SK-N-SH treated with all-trans-retinoic acid at 6 μM for 48 hours (cell line): ENCODE measurements at places on chromosomes 5 and 9.

DNA sequence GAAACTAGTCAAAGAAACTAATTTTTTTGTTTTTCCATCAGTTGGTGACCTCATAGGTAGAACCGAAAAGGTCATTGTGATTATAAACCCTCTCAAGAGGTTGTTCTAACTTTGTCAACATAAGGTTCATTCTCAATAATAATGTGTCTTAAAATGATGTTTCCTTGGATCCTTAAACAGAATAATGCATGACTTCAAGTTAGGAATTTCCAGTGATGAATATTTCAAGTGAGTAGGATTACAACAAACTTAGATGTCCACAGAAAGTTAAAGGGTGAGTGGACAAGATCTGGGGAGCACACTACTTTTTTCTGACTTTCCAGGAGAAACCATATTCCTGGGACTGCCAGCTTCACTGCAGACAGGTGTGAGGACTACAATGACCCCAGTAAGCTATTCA, 239.0 kb upstream of the PTGER4 start:
- ATAC-seq, result no peak

GRCh38 chr5:58770136-58770535, 187.3 kb downstream of the RAB3C start:
- no peak for ATAC-seq

DNA sequence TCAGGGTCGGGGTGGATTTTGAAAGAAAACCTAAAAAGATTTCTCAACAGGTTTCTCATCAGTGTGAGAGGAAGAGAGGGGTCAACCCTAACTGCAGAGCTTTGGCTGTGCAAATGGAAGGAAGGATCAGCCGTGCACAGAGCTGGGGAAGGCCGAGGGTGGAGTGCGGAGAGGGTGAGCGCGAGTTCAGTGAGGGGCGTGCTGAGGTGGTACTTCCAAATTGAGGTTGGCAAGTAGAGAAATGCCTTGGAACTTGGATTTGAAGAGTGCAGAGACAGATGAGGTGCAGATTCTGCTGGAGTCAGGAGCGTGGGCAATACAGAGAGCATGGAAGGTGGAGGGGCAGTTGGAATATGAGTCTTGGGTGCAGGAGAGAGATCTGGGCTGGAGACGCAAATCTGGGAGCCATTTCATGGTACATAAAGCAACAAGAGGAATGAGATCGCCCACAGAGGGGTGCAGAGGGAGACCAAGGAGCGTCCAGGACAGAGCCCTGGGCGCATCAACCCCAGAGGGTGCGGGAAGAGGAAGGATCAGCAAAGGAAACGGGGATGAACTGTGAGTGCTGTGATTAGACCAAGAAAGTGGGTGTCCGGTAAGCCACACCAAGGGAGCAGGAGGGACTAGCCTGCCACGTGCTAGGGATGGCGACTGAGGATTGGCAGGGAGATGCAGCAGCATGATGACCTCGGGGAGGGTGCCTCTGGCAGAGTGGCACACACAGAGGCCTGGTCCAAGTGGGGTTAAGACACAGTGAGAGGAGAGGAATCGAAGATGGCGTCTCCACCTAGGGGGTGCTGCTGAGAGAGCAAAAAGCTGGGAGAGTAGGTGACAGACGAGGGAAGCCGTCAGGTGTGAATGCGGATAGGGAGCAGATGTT, 105.8 kb downstream of the ADAMTS2 start:
- ATAC-seq, result no peak

- peak; percentile 96 for ATAC-seq
Measured at GRCh38 chr9:34603610-34604231, 8.2 kb downstream of the RPP25L start.

DNA sequence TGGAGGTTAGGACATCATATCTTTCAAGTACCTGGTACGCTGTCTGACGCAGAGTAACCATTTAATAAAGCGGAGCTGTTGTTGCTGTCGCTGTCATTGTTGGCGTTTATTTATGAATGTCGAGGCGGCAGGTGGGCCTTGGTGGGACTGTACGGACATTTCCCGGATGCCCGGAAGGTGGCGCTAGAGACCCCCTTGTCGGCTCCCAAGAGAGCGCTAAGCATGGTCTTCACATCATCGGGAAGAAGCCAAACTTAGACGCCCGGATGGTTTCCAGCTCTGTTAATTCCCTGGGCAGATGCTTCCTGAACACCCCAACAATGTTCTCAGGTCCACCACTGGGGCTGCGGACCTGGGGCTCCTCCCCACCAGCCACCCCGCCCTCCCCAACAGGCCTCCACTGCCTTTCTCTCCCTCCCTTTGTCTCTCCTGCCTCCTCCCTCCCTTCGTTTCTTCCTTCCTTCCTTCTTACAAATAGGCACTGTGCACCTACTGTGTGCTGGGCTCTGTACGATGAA, 54.1 kb downstream of the DUSP1 start:
- peak; percentile 80 for ATAC-seq

DNA sequence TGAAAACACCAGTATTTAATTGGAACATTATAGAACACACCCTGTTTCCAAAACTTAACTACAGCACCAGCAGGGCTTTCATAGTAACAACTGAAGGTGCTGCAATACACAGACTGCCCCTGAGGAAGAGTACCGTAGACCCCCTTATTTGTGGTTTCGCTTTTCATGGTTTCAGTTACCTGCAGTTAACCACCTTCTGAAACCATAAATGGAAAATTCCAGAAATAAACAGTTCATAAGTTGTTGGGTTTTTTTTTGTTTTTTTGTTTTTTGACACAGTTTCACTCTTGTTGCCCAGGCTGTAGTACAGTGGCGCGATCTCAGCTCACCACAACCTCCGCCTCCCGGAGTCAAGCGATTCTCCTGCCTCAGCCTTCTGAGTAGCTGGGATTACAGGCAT, 9.5 kb upstream of the GLDC start:
- ATAC-seq, result no peak

- ATAC-seq, result no peak
Measured at GRCh38 chr5:661891-662750, 31.0 kb downstream of the TPPP start.

DNA sequence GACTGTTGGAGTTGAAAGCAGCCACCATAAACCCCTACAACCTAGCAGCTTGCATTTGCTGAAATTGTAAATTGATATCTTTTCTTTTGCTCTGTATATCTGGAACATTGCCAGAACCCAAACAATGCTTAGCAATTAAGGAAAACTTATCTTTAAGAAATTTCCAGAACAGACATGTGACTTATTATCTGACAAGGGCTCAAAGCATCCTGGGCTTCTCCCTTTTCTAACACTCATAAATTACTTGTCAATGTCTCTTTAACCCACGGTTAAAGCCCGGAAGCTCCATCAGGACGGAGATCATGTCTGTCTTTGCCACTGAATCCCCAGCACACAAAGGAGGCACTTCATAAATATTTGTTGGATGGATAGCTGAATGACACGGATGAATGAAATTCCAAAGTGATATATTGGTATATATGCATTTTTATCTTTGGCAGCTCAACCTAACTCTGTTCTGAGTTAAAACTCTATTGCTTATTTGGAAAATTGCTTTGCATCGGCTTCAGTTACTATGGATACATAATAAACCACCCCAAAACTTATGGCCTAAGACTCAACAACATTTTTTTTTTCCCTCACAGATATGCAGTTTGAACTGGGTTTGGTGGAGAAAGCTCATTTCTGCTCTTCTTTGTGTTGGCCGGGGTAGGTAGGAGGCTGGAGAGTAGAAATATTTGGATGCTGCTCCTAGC, 103.1 kb upstream of the CLINT1 start:
- peak; percentile 65 for ATAC-seq

DNA sequence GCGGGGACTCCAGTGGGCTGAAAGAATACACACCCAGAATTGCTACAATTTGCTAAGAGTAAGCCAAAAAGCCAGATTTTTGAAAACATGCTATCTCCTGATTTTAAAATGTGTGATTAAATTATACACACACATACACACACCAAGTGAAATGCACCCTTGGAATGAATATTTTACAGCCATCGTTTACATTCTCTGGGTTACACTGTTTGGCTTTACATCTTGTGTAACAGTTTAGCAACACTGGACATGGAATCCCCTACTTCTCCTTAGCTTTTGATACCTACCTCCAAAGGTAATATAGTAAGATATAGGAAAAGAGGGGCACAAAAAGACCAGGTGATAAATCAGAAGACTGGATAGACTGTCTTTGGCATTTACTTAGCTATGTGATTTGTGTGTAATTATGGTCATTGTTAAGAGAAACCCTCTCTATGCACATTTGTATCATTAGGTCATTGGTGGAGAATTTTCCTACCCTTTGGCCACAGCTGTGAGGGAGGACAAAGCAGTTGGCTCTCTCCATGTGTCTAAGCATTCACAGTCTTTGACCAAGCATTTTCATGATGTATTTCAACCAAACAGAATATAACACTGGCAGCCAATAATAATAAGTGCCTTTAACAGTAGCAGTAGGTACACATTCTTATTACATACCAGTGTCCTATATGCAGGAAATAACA, 7.6 kb downstream of the SVEP1 start:
- no peak for ATAC-seq

GRCh38 chr5:159792180-159792579, 124.1 kb upstream of the ADRA1B start:
- no peak for ATAC-seq

DNA sequence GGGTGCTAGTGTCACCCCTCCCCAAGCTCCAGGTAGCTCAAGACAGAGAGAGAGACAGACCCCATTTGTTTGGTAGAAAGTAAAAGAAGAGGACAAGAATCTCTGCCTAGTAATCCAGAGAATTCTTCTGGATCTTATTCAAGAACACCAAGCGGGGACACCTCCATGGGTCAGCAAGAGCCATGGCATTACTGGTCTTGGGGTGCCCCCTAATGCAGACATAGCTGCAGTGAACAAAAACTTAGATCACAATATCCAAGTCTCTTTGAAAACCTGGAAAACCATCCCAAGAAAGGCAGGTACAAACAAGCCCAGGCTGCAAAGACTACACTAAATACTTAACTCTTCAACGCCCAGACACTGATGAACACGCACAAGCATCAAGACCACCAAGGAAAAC, 29.9 kb upstream of the PDE4D start:
- peak; percentile 65; the same call in 2 of the 3 replicates for ATAC-seq

GRCh38 chr5:14464096-14464495, 117.5 kb upstream of the OTULINL start:
- no peak; the same call in 2 of the 3 replicates for ATAC-seq

GRCh38 chr5:37710965-37711364, 128.9 kb downstream of the GDNF start:
- ATAC-seq, result peak; percentile 59

GRCh38 chr9:18666986-18667772, 193.2 kb downstream of the ADAMTSL1 start:
- no peak for ATAC-seq

DNA sequence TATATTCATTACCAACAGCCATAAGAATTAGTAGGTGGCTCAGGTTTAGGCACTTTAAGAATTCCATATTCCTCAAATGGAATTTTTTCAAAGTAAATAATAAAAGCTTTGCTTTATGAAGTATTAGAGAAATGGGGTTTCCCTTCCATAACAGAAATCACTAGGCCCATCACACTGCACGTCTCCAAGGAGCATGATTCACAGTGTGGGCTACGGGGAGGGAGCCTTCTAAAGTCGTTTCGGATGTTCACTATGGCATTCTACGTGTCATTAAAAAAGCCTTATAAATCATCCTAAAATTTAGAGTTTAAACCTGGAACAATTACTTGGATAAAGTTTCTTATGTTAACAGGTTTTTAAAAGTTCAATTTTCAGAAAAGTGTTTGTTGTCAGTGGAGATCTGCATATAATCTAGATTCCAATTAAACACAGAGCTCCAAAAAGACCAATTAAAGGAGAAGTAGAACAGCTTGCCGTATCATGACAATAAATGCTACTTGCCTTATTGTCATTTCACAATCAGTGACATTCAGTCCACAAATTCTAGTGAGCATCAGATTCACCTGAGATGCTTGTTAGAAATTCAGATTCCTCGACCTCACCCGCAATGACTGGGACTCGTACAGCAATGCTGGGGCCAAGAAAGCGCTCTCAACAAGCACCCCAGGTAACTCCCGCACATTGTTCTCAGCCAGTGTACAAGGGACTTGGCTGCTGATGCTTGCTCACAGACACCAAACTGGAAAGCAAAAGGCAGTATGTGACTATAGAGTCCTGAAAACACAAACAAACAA, 115.7 kb downstream of the NFIB start:
- ATAC-seq, result peak; percentile 43; the same call in 2 of the 3 replicates

DNA sequence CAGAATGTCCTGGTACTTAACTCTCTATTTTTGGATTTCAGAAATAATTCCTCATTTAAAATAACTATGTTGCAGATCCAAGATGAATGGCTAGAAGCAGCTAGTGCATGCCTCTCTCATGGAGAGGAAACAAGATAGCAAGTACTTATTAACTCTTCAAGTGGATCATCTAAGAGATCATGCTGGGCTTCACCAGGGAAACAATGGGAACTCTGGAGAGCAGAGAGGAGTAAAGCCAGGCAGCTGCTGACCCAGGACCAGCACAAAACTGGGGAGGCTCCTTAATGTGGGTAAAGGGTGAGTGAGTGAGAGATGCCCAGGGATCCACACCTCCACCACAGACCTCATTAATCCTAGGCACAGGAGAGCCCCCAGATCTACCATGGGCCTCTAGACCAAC, 897.8 kb upstream of the ACO1 start:
- no peak for ATAC-seq

DNA sequence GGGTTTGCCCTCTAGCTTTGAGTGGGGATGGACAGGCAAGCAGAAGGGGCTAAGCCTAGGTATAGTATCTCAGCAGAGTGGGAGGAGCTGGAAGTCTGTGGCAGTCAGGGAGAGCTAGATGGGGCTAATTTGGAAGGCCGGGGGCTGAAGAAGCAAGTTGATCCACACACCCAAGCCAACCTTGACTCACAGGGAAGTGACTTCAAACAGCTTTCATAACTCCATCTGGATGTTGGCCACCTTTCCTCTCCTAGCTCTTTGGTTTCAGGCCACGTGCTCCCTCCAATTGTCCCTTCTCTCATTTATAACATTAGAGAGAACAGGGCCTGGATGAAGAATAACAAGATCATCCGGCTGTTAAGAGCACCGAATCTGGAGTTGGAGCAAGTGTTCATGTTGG, 36.8 kb downstream of the EGR1 start:
- no peak for ATAC-seq

DNA sequence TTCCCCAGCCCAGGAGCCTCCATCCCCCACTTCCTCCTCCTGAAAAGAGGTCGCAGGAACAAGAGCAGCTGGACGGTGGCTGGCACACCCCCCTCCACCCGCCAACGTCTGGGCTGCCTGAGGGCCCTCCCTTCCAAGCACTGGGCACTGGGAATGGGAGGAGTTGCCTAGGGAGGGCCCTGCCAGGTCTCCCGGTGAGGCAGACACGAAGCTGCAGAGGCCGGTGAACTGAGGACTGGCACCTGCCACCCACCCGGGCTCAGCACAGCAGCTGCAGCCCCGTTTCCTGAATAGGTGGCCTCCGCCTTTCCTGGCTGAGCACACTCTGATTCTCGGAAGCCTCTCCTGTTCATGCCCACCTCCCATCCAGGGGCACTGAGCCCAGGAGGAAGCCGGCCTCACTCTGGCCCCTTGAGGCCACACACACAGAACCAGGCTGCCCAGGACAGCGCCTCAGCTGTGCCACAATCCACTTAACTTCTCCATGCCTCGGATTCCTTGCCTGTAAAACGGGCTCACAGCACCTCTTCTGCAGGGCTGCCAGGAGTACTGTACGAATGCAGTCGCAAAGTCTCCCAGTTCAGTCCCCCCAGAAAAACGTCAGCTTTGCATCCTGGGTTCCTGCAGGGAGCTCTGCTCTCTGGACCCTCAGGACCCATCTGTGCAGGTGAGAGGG, 1.3 kb downstream of the NPDC1 start:
- ATAC-seq, result 0 out of 3 replicates have a peak, but pooled peaks have one; percentile 2
